ENCODE measurements at places on chromosomes 7 and 10.

GRCh38 chr10:53839440-53840039 lies 961.5 kb downstream of the PCDH15 start:
- DNase-seq: peak; percentile 1

DNA sequence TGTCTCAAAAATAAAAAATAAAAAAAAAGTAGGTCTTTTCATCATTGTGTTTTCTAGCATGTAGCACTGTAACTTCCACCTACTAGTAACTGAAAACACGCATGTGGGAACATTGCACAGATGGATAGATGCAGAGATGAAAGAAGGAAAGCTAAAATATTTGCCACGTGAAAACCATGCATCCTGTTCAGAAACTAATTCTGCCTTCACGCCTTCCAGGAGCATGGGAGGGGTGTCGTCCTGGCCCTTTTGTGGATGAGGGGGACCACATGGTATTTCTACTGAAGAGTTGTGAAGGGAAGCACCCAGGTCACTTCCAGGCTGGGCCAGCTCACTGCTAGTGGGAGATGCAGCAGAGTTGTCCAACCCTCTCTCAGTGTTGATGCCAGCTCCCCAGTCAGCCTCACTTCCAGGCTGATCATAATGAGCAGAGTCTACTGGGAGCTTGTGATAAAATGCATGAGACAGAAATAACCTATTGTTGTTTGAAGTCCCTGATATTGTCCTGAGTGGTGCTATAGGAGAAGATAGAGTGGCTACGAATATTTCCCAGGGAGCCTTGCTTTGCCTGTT lies 287.1 kb upstream of the CELF2 start:
- no peak for DNase-seq

DNA sequence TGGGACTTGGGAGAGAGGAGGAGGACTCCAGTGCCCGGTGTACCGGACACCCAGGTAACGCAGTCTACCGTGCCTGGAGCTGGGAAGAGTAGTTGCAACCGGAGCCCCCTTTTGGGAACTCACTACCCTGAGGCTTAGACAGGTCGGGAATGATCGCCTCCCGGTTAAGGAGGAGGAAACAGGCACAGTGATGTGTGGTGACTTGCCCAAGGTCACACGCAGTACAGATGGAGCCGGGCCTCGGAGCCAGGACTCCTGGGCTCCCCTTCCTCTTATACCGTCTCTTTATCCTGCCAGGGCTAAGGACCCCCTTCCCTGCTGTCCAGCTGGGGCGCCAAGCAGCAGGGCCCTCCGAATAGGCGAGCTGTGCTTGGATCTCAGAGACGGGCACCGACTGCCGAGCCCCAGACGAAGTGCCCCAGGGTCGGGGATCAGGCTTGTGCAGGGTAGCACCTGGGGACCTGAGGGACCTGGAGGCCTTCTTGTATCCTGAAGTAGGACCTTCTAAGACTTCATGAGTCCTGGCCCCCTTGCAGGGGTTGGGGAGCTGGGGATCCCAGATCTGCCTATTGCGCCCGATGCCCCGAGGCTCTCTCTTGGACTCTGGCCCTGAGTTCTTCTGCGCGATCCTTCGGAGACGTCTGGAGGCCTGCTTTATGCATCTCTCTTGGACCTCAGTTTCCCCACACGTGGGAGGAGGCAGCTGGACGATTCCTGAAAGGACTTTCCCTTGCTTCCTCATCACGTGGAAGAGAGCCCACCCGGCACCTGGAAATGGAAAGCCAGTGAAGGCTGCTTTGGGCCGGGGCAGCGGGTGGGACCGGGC lies 767 bp upstream of the CYP26A1 start:
- DNase-seq: no peak

DNA sequence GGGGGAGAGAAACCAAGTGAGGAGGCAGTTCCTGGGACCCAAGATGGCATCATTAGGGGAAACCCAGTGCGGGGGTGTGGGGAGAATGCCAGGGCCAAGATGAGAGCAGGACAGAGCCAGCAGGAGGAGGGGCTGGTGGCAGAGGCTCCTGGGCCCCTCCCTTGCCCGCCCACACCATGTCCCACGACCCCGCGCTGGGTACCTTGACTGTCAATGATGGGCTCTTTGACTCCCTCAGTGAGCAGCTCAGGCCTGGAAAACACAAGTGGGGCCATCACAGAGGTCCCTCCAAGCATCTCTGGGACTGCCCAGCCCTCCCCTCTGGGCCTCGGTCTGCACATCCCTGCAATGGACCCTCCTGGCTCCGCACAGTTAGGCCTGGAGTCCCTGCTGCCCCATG lies 75.4 kb downstream of the RABGEF1 start:
- DNase-seq: no peak
